ENCODE measurements at places on chromosomes 11 and 22.

- DNase-seq = no peak
Observed at GRCh38 chr22:22215659-22216449, 28.7 kb upstream of the VPREB1 start.

GRCh38 chr11:119728211-119728626, 781 bp downstream of the NECTIN1 start:
- DNase-seq = no peak

GRCh38 chr22:22848364-22848866, 39.2 kb upstream of the IGLL5 start:
- DNase-seq = peak; percentile 58

- DNase-seq = no peak
Observed at GRCh38 chr11:100808904-100809491, 121.9 kb downstream of the ARHGAP42 start.

GRCh38 chr11:2380396-2380795, 3.3 kb downstream of the CD81 start:
- DNase-seq = no peak

DNA sequence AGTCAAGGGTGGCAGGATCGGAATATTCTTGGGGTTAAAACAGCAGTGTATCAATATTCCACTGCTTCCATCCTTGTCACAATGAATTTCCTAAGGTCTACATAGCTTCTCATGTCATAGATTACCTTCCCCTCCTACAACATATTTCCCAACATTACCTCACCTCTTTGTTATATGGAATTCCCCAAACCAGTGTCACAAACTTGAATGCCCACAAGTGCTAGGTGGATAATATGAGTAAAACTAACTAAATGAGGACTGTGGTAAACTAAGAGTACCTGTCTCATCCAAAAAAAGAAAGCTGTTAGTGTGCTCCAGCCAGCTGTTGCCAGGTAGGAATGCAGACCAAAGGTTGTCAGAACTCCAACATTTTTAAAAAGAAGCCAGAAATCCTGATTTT, 17.0 kb upstream of the NUCB2 start:
- DNase-seq = no peak

DNA sequence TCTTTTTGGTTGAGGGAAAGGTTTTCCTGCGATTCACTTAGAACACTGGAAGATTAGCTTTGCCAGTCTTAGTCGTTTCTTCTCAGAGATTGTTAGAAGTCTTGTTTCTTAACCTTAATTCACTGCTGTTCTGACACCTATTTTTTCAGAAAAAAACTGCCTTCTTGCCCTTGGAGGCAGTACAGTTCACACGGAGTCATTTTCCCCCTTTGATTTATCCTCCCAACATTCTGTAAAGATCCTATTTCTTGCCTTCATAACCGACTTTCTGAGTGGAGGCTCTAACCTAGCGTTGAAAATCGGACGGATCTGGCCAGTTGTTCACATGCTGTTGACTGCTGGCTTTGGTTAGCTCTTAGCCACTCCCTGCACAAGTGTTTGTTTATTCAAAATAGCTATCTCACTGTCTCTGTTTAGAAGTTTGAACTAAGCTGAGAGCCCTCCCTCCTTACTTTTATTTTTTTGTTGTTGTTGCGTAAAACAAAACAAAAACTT, 737 bp downstream of the BCL2L13 start:
- DNase-seq = no peak

- DNase-seq = peak; percentile 11
Observed at GRCh38 chr22:20803696-20804324, 29.9 kb downstream of the SERPIND1 start.

DNA sequence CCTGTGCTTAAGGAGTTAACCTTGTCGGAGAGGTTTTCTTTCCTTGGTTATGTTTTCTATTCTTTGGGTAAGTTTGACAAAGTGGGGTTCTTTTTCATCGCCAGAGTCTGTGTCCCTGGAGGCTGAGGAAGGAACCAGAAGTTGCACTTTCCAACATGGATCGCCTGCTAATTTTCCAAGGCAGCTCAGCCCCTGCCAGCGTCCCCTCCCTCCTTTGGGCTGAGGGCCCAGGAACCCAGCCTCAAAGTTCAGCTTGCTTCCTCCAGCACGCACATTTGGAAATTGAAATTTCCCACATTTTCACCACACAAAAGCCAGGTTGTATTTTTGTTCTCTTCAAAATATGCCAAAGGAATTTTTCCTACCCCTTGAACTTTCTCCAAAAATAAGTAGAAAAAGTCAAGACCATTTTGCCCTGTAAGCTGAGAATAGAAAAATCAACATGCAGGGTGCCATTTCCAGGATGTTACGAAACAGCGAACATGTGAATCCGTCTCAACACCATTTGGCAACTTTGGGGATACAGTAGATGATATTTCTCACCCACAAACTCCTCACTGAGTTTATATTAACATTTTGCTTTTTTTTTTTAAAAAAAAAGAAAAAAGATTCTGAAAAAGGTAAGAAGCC, 343.5 kb downstream of the TENM4 start:
- no peak for DNase-seq

DNA sequence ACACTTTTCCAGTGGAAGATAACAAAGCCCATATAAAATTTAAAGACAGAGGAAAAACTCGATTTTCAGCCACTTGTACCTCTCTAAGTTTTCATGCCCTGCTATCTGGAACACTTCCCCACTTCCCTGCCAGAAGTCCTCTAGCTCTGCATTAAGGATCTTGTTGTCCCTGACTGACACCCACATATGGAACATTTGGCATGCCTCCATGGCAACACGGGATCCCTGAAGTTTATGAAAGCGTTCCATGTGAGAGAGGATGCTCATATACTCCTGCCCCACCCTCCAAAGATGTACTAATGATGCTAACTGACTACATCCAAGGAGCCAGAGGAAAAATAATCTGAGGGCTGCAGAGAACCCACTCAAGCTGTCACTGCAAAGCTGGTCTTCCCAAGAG, 8.8 kb upstream of the C11orf91 start:
- DNase-seq = no peak

DNA sequence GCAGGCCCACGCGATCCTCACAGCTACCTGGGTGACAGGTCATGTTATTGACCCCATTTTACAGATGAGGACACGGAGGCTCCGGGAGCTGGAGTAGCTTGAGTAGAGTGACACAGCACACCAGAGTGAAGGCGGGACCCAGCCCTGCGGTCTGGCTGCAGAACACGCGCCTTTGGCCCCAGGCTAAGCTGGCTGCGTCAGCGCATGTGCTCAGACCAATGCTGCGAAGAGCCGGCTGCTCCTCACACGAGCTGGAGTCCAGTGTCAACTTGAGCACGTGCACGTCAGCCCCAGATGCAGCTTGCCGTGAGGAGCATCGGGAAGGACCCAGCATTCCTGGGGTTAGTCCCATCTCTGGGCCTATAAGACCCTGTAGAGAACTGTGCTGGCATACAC, 49.9 kb downstream of the SCUBE1 start:
- no peak for DNase-seq

- no peak for DNase-seq
Observed at GRCh38 chr22:42261296-42261695, 9.2 kb downstream of the TCF20 start.

- no peak for DNase-seq
Observed at GRCh38 chr22:42419243-42419881, 12.8 kb downstream of the NFAM1 start.

- DNase-seq = no peak
Observed at GRCh38 chr11:129320494-129320893, 55.2 kb upstream of the BARX2 start.

DNA sequence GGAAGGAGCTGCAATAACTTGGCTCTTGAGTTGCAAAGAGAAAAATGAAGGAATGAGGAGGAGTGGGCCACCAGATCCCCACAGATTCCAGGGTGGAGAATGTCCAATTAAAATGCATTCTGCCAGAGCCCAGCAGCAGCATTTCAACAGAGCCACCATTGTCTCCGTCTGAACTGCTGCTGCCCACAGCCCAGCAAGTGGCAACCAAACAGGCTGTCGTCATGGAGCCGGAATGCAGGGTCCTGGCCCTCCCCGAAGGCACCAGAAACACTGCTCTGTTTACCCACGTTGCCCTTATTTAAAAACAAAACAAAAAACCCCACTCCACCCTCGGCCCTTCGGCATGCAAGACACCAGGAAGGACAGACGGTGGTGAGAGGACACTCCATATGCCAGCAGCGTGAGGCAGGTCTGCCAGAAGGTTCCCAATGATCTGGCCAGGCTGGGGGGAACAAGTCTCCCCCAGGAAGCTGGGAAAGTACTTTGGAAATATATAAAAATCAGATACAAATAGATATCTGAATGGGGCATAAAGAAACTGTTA, 32.5 kb downstream of the PLEKHA7 start:
- DNase-seq = no peak

- DNase-seq = no peak
Observed at GRCh38 chr11:68990995-68991780, 10.4 kb upstream of the MRGPRD start.

GRCh38 chr11:3000032-3000961, 8.2 kb upstream of the NAP1L4 start:
- no peak for DNase-seq

DNA sequence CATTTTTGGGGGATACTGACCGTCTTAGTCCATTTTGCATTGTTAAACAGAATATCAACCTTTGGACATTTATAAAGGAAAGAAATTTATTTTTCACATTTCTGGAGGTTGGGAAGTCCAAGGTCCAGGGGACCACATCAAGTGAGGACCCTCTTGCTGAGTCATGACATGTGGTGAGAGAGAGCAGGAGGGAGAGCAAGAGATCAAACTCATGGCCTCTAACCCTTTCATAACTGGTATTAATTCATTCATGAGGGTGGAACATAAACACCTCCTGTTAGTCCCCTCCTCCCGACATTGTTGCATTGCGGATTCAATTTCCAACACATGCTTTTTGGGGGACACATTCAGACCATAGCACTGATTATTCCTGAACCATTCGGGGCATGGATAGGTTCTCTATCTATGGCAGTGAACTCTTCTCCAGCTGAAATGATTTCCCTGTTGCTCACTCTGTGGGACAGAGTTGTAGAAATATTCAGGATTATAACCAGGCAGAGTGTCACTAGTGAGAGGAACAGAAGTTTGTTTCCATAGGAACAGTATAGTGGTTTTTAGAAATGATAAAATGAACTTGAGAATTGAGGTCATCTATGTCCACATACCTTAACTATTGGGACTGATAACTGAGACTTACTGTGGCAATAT, 88.2 kb upstream of the OR9Q1 start:
- no peak for DNase-seq

DNA sequence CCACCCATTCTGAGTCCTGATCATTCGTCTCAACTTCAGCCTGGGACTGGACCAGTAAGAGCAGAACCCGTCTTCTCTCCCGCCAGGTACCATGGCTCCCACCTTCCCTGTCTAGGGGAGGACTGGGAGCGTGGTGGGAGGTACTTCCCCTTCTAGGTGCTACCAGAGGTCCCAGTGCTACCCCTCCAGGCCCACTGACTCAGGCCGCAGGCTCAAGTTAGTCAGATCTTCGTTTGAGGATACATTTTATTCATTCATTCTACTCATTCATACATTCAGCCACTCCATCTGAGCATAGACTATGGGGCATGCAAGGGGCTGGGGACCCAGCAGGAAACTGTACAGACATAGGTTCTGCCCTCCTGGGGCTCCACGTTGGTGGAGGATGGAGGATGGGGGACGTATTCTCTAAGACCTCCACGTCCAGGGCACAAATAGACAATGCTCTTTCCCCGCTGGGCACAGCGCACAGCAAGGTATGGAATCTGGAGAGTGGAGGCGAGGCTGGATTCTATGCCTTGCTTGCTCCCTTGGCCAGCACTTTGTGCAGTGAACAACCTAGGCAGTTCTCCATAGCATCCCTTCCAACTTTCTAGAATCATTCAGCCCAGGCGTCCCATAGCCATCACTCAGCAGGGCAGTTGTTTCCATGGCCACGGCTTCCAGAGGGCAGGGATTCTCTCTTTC, 1.0 kb upstream of the RAB3IL1 start:
- DNase-seq = no peak

- DNase-seq = no peak
Observed at GRCh38 chr11:123069908-123070821, 8.2 kb upstream of the HSPA8 start.

Data from stimulated activated naive CD4-positive, alpha-beta T cell treated with Interleukin-2 at 50 U/mL for 16 hours (primary cell).